ENCODE measurements at places on chromosomes 1 and 21.
A peak's percentile ranks its signal among the peaks of the same experiment; 100 is the strongest.

GRCh38 chr1:66468722-66469121, 65.2 kb upstream of the SGIP1 start:
- no peak for DNase-seq

DNA sequence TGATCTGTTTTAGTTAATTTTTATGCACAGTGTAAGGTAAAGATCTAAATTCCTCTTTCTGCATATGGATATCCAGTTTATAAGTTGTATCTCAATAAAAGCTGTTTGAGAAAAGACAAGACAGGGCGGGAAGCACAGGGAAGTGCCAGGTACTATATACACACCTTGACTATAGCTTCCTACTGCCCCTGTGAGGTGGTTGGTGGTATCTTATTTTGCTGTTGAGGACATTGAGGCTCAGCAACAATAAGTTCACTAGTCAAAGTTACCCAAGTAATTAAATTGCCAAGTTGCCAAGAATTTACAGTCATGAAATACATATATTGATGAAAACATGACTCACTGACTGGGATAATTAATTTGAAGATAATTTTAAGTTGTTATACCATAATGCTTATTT, 109.1 kb downstream of the CD247 start:
- no peak for DNase-seq

GRCh38 chr1:54604051-54604450, 19.3 kb downstream of the FAM151A start:
- DNase-seq: no peak

- no peak for DNase-seq
These were observed 63.9 kb downstream of the LAMC2 start for GRCh38 chr1:183249941-183250452.

- DNase-seq: no peak
These were observed 48.7 kb upstream of the PRELP start for GRCh38 chr1:203426870-203427269.

GRCh38 chr1:82269431-82269830, 468.7 kb downstream of the ADGRL2 start:
- no peak for DNase-seq

DNA sequence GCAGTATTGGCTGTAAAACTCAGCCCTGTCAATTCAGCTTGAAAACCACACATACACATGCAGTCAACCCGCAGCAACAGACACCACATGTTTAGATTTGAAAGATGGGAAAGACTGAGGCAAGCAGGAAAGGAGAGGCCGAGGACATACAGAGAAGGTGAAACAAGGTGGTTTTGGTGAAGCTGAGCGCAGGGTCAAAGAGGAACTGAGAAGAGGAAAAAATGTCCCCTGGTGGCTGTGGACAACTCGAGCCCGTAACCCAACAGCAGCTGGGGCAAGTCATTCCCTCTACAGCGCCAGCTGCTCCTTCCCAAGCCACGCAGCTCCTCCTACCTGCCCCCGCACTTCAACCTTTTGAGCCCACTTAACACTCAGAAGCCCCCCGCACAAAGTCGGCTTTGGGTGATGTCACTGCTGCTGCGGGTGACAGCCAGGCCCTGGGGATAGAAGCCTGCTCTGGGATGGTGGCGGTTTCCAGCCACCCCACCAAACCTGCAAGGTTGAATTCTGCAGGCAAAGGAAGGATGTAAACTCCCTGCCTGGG, 63.0 kb downstream of the KCNN3 start:
- no peak for DNase-seq

GRCh38 chr1:157050836-157051235, 5.3 kb upstream of the ARHGEF11 start:
- DNase-seq: no peak

DNA sequence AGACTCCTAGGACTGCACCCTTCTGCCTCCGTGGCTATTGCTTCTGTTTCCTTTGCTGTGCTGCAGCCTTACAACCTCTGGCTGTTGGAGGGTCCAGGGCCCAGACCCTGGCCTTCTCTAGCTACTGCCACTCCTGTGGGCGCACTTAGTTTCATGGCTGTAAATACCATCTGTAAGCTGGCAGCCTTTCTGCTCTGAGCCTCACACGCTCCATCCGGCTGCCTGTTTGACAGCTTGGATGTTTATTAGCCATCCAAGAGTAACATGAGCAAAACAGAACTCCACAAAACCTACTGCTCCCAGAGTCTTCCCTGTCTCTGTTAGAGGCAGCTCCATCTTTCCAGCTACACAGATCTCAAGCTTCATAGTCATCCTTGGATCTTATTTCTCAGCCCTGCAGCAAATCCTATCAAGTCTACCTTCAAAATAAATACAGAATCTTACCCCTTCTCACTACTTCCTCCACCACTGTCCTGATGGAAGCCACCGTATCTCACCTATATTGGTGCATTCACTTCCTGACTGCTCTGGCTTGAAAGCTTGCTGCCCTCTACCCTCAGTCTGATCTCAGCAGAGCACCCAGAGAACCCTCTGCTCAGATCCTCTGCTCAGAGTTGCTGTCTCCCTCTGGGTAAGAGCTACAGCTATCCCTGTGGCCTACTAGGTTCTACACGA, 19.1 kb downstream of the SLC25A33 start:
- no peak for DNase-seq

DNA sequence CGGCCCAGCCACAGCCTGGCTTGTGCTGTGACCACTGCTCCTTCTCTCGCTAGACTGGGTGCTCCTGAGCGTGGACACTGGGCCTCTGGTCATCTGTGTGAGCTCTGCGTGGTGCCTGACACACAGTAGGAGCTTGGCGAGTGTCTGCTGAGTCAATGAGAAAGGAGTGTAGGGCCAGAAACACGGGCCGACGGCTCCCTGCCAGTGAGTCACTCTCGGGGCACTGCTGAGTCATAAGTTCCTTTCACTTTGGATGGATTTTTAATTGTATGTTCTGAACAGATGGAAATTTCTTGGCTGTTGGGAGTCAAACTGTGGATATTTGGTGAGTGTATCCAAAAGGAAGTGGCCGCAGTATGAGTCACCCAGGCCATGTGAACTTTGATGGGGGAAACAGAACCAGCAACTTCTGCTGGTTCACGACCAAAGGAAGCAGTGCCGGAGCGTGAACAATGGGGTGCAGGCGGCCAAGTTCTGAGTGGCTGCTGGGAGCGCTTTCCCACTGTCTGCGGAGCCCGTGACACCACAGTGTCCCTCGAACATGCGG, 41.0 kb upstream of the COL18A1 start:
- no peak for DNase-seq

DNA sequence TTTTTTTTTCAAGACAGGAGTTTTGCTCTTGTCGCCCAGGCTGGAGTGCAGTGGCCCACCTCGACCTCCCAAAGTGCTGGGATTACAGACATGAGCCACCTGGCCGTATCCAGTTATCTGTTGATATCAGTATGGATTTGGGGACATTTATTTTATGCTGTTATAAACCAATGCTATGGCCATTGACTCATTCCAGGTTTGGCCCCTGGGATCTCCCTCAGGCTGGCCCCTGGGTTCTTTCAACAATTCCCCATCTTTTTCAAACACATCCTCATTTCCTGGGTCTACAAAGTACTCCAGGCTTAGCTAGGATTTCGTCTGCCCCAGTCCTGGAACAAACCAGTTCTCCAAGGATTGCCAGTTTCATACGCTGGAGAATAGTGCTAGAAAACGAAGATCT, 44.1 kb downstream of the WDR4 start:
- no peak for DNase-seq

GRCh38 chr1:183023146-183023600, at the start of gene LAMC1:
Gene LAMC1 (plus strand): TSS chr1:183023420. CDS start chr1:183023717, 297 bp downstream.
- peak; percentile 14 for DNase-seq

GRCh38 chr1:202012544-202013478, 2.4 kb downstream of the ELF3 start:
- no peak for DNase-seq

DNA sequence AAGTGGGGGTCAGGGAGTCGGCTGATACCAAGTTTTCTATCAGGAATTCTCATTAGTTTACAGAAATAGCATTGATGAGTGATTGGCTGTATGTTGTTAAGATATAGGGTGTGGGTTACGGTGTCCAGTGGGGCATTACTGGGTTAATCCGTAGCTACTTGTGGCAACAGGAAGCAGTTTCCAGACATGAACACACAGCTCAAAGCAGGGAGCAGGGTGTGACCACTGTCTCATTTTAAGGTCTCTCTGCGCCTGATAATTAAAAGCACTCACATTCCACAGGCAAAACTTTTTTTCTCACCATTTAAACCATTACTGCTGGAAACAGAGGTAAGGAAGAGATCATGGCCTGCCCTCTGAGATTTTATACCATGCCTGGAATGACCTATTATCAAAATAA, 114.9 kb downstream of the SIK1 start:
- DNase-seq: no peak

DNA sequence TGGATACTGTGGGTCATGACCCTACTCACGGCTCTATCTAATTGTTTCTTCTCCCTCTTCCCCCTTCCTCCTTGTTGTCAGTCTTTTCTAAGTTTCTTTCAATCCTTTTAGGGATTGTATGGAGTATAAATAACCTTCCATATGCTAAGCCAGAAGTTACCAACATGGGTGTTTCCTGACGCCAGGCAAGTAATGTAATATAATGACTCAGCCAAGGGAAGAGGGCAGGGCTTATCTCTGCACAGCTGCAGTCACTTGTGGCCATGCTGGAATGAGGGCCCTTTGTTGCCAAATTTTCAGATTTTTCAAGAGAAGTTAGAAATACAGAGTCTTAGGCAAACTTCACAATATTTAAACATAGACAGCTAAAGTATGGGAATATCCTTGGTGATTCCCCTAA, 194.6 kb downstream of the ST6GALNAC3 start:
- no peak for DNase-seq

GRCh38 chr1:93692451-93692861, 10.8 kb upstream of the BCAR3 start:
- no peak for DNase-seq

- no peak for DNase-seq
These were observed 238.1 kb upstream of the OLFM3 start for GRCh38 chr1:102234753-102235359.

DNA sequence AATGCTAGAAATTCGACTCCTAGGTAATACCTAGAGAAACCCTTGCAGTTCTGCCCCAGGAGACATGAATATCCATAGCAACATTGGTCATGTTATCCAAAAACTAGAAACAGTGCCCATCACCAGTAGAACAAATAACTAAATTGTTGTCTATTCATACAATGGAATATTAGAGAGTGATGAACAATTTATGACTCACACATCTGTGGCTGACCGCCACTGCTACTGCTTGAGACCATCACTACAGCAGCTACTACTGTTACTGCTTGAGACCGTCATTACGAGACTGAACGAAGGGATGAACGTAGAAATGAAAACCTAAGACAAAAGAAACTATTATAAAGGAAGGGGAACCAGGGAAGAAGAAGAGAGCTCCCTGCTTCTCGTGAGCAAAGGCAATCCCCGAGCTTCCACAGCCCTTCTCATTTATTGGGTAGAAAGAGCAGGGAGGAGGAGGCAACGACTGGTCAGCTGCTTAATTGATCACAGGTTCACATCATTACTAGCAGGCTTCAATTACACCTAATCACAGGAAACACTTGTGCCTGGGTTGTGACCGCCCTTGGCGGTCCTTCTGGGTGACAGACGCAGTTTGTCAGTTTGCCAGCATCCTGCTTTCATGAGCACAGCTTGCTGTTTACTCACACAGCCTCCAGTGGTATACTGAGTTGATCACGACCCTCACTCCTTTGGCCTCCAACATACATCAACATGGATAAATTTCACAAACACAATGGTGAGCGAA, 14.1 kb upstream of the PADI4 start:
- no peak for DNase-seq

DNA sequence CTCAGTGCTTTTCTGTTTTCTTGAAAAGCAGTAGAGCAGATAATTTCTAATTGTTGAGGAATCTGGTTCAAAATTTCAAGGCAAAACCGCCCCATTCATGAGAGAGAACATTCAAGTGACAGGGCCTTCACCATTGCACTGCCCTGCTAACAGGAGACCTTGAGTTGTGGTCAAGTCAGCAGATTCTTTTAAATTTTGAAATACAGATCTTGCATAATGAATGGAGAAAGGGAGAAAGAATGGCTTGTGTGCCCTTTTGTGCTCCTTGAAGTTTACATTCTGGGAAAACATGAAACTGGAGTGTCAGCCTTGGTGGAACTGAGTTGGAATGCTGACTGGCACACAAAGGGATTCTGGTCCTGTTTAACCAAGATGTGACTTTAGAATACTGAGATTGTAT, 164.5 kb upstream of the UBE2U start:
- DNase-seq: no peak

- no peak for DNase-seq
These were observed 40.0 kb downstream of the GADD45A start for GRCh38 chr1:67724928-67725560.

GRCh38 chr1:110048240-110048639, 13.8 kb downstream of the STRIP1 start:
- DNase-seq: no peak

- DNase-seq: no peak
These were observed 12.7 kb downstream of the FASLG start for GRCh38 chr1:172671591-172671990.

GRCh38 chr21:32207406-32207716, 71.5 kb downstream of the MIS18A start:
- DNase-seq: no peak

GRCh38 chr1:233025157-233025556, 74.7 kb downstream of the NTPCR start:
- DNase-seq: no peak

GRCh38 chr1:227759341-227760300, 24.4 kb downstream of the SNAP47 start:
- DNase-seq: no peak

- DNase-seq: no peak
These were observed 55.2 kb downstream of the PCNX2 start for GRCh38 chr1:233240371-233240770.

- DNase-seq: no peak
These were observed 25.3 kb downstream of the ADAM30 start for GRCh38 chr1:119870917-119871596.

DNA sequence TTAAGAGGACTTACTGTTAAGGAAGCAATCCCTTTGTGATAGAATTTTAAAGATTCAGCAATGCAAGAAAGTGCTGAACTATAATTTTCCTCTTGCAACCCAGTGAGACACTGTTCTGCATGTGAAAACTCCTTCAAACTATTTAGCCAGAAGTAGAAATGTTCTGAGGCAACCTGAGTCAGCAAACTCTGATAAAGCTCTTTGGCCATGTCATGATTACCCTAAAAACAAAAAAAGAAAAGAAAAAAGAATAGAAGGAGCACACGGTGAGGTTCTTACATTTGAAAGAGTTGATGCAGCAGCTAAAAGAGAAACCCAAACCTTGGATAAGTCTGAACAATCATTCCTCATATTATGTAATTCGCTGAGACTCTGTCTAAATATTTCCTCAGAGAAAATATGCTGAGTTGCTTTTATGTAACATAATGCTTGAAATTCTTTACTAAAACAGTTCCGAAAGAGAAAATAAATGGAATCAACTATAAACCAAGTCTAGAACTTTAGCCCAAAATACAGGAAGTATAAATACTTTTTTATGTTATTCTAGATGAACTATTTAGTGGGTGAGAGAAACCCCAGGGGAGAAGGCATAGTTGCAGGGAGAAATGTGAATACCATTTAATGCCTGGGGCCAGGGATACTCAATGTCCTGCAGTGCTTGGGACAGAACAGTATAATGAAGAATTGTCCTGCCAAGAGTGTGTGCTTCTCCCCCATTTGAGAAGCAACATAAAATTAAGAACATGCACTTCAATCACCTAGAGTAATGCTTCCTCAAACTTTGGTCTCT, 60.0 kb downstream of the INTS7 start:
- no peak for DNase-seq

Measured in cortex of kidney (tissue), 1 donor.